Stimulated activated CD4-positive, alpha-beta T cell treated with anti-CD3 and anti-CD28 coated beads, Interleukin-12 subunit alpha, Interleukin-12 subunit beta, amount 100 ng/mL, for 4 hours (primary cell): ENCODE measurements at places on chromosomes 2 and 18.

DNA sequence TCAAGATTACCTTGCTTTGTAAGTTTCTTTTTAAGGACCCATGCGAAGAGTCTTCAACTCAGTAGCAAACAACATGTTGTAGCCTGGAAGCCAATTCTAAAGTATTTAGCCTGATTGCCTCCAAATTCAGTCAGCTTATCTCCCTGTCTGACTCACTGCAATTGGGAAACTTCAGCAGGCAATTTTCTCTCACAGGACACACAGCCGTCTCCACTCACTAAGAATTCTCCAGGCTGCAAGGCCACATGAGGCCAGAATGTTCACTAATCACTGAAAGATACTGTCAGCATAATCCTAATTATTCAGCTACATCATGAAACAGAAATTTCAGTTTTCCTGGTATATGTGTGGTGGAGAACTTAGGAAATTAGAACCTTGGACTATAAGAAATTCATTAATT is 78.1 kb upstream of the PDE1A start:
- DNase-seq: no peak

DNA sequence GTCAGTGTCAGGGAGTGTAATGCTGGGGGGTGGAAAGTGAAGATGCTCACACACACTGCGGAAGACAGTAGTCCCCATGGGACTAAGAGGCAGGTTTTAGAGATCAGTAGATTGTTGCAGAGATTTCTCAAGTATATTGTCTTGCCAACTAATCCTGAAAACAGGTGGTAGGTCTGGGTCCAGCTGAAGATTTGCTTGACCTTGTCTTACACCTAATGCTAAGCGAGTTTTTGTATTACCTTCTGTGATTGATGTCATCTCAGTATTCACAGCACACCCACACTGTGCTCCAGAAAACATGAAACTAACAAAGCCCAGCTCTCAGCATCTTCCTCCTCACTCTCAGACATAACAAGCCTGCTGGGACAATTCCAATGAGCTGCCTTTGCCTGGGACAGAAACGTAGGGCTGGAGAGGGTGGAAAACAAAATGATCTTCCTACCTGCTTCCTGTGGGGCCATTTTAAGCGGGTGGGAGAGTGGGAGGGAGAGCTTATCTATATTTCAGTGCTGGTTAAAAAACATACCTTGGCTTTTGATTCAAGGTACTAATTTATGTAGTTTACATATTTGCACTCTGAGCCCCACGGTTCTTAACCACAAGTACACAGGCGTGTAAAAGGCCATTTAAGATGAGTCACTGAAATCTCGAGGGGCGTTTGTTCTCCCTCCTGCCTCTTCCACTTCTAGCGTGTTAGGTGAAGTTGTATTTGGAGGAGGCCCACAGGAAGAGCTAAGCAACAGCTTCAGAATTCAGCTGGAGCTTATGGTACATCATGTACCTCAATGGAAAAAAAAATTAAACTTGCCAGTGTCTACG is 23.1 kb upstream of the RBMS1 start:
- no peak for DNase-seq

DNA sequence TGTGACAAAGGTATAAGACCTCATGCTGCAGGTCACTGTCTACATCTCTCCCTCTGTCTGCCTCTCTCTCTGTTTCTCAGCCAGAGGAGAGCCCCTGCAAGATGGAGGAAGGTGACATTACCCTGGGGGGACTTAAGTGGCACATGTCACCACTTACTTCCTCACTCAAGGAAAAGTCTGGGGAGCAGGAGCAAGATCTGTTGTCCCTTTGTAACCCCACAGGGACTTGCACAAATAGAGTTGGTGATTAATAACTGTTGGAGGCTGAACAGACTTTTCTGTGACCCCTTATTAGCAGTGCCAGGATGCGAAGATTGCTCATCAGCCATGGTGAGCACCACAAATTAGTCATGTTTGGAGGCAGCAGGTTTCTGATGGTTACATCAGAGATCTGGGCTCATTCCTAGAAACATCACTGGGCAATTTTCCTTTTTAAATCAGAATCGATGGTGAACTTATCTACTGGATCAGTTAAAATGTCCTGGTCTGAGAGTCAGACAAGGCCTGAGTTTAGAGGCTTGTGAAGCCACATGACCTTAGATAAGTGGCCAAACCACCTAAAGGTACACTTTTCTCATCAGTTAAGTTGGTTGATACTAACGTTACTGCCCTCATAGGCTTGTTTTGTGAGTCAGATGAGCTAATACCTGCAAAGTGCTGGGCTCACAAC is 81.2 kb upstream of the LTBP1 start:
- no peak for DNase-seq

GRCh38 chr2:231489990-231490389 is 25.7 kb upstream of the NCL start:
- no peak for DNase-seq

GRCh38 chr2:191014653-191015020 is 666 bp upstream of the STAT1 start:
- no peak for DNase-seq

GRCh38 chr2:188892636-188893035 is 81.5 kb upstream of the COL3A1 start:
- DNase-seq: no peak

DNA sequence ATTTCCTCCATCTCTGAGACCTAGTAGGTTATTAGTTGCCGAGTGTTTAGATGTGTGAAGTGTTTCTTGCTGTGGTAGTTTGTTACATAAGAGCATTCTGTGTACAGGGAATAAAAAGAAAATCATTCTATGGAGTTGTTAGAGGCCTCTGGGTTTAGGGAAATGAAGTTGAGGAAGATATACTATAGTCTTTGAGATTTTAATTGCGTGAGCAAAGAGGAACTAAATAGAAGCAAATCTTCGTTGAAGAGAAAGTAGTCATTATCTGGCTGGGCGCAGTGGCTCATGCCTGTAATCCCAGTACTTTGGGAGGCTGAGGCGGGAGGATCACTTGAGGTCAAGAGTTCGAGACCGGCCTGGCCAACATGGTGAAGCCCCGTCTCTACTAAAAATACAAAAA is 19.0 kb downstream of the USP39 start:
- no peak for DNase-seq

- no peak for DNase-seq
Measured at GRCh38 chr18:32321826-32322225, 132.0 kb downstream of the MEP1B start.

DNA sequence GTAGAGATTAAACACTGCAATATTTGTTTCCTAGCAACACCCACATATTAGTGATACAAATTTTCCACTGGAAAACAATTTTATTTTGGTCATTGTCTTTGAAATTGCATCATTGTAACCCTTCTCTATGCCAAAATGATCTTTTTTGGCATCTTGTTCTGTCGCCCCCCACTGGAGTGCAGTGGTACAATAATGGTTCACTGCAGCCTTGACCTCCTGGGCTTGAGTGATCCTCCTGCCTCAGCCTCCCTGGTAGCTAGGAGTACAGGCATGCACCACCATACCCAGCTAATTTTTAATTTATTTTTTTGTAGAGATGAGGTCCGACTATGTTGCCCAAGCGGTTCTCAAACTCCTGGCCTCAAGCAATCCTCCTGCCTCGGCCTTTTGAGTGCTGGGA is 117.4 kb downstream of the PIK3C3 start:
- DNase-seq: no peak

- no peak for DNase-seq
Measured at GRCh38 chr2:99377879-99378278, 40.7 kb downstream of the EIF5B start.

- DNase-seq: no peak
Measured at GRCh38 chr2:61948661-61949457, 43.4 kb downstream of the COMMD1 start.

- no peak for DNase-seq
Measured at GRCh38 chr2:101400506-101401325, 13.4 kb upstream of the CREG2 start.

- no peak for DNase-seq
Measured at GRCh38 chr2:138147796-138148195, 183.5 kb downstream of the HNMT start.

DNA sequence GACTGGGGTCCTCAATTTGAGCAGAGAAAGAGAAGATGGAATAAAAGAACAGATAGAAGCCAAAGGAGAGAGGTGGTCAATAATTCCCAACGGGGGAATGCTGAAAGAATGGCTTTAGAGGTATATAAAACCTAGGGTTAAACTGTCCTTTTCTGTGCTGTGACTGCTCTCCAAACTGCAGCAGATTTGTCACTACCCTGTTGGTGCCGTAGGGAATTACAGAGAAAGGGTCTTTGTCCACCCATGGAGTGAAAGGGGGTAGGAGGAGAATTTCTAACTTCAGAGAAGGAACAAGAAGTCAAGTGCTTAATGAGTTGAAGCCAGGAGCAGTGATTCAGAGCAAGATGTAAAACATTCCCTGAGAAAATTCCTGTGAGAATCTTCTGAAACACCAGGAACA is 486.5 kb downstream of the NUP35 start:
- DNase-seq: no peak

DNA sequence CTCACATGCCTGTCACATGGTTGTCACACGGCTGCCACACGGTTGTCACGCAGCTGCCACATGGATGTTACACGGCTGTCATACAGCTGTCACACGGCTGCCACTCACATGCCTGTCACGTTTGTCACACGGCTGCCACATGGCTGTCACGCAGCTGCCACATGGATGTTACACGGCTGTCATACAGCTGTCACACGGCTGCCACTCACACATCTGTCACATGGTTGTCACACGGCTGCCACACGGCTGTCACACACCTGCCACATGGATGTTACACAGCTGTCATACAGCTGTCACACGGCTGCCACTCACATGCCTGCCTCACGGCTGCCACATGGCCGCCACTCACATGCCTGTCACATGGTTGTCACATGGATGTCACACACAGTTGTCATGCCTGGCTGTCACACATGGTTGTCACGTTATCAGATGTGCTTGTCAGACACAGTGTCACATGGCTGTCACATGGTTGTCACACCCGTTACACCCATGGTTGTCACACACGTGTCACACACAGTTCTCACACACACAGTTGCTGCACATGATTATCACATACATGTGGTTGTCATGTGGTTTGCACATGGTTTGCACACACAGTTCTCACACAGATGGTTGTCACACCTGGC is 19.4 kb downstream of the KCNG2 start:
- DNase-seq: no peak

DNA sequence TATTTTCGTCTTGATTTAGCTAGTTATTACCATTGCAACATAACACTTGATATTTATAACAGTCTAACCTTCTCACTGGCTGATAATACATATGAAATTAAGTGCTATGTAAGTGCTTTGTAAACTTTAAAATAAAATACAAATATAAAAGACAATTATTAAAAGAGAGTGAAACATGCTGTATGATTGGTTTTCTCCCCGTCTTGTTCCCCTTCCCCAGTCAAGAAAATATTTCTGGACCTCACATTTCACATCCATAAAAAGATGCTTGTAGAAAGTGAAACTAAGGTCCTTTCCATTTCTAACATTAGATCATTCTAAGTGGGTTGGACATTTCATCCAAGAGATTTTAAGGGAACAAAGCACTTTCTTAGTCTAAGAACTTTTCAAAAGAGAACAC is 310.2 kb upstream of the LRATD1 start:
- no peak for DNase-seq

- no peak for DNase-seq
Measured at GRCh38 chr18:55240978-55241377, 281.7 kb upstream of the CCDC68 start.

DNA sequence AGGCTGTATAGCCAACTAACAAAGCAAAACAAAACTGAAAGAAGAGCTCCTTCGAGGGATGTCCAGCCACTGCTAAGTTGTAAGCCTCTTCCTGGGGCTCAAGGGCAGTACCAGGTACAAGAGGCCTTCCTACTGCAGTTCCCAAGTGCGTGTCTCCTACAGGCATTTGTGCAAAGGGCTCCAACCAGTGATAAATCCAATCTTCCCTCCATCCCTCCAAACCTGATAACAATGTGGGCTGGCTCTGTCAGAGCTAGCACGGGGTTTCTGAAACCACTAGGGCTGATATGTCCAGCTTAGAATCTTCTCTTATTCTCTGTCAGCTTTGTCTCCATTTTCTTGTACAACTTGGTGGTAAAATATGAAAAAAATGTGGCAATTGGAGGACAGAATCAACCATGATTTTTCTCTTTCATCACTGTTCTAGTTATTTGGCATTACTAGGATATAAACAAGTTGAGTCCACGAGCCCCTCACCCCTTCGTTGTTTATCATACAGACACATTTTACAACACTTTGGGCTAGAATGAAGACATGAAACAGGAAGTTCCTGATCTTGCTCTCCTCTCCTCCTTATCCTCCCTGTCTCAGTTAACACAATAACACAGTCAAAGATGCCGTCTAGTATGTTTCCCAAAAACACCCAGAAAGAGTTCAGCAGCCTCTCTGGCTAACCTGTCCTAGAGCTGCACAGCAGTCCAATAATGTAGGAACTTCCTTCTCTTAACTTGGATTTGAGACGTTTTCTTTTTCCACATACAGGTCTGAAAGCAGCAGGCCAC is 35.4 kb upstream of the WIPF1 start:
- DNase-seq: no peak

- no peak for DNase-seq
Measured at GRCh38 chr2:238914648-238915015, 66.7 kb downstream of the TWIST2 start.

DNA sequence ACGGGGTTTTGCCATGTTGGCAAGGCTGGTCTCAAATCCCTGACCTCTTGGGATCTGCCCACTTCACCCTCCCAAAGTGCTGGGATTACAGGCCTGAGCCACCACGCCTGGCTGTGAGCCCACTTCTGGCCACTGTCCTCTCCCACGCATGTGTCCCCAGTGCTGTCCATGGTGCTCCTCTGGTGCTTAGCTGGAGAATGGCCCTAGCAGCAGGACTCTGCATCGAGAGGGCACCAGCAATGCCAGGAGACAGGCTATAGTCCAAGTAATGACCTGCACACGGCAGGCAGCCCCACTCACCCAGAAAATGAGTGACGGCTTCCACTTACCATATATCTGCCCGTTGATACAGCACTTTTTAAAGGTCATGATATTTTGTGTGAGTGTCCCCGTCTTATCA is 66.3 kb upstream of the NARS1 start:
- DNase-seq: no peak

DNA sequence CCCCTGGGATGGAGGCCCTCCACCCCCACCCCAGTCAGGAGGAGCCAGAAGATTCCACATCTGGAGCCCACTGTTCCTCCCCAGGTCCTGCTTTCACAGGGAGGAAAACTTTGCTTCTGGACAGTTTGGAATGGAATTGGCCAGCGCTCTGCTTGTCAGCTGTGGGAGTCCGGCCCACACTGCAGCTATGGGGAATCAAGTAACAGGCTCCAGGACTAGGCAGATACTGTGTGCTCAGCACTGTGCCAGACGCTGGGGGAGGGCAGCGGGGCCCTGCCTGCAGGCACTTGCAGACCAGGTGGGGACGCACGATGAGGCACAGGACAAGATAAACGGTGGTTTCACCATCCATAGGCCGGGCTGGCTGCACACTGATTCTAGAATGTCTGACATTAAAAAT is 114.0 kb downstream of the STPG4 start:
- DNase-seq: no peak

- no peak for DNase-seq
Measured at GRCh38 chr2:17442334-17442733, 75.9 kb downstream of the RAD51AP2 start.
